ENCODE measurements at places on chromosomes 16 and 17.

GRCh38 chr16:66651965-66652364 lies 44.6 kb downstream of the CMTM4 start:
- no peak for DNase-seq

DNA sequence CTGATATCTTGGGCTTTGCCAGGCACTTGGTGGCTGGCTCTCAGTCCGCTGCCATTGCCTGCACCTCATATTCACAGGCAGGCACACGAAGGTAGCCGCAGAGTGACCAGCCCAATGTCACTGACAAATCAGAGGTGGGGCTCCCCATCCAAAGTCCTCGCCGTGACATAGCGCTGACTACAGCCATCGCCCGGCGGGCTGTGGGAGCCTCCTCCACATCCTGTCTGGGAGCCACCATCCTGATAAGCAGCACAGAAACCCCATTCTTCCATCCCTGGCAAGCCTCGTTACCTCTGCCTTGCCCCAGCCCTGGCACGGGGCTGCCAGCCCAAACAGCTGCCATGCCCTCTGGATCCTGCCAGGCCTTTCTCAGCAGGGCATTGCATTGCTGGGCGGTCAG lies 437.8 kb downstream of the SLC39A11 start:
- no peak for DNase-seq

GRCh38 chr16:8258523-8258922 lies 331.8 kb downstream of the TMEM114 start:
- no peak for DNase-seq

DNA sequence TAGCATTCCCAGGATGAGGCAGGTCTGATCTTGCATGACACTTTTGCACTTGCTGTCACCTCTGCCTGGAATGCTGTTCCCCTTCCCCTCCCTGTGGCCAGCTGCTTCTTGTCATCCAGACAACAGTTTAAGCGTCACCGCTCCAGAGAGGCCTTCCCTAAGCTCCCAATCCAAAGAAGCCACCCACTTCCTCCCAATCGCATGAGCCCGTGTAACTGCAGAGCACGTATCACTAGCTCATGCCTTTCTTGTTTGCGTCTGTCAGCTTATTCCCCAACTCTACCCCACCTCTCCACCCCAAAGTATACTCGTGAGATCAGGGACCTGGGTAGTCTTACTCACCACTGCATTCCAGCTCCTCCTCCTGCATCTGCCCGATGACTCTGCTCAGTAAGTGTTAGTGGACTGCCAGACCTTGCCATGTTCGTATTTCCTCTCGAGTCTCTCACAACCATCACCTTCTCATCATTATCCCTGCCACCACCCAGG lies 92.8 kb downstream of the GAS7 start:
- peak; percentile 45 for DNase-seq

DNA sequence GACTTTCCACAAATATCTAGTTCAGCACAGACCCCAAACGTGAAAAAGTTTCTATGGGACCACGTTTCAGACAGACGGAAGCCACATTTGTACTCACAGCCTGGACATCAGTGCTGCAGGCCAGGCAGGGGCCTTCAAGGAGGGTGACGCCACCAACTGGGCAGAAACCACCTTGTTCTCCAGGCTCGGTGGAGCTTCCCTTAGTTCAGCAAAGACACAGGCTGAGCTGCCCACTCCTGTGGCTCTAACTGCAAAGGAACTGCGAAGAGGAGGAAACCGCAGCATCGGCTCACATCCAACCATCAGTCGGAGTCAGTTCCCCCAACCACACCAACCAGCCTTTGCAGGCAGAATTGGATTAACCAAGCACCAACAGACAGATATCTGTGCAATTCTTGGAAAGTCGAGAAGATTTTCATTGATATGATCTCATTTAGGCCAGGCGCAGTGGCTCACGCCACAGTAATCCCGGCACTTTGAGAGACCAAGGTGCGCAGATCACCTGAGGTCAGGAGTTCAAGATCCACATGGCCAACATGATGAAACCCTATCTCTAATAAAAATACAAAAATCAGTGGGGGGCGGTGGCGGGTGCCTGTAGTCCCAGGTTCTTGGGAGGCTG lies 73.3 kb upstream of the CNEP1R1 start:
- DNase-seq: no peak

Measured in eye (tissue), 1 donor.